ENCODE measurements at places on chromosomes 1 and 21. TPM values are rescaled to one million over a fixed set of nuclear protein-coding genes. Genes with fewer than 3 reads are reported as not detected.

SLC6A9 gene
- total RNA-seq, result 21.7 TPM

ELAVL4 gene
- not detected for total RNA-seq

SH2D5 gene
- total RNA-seq, result 0.54 TPM

CGN gene
- total RNA-seq, result not detected

CLCA2 gene
- total RNA-seq, result 0.16 TPM

FAM72B gene
- 4.1 TPM for total RNA-seq

C4BPA gene
- total RNA-seq, result under 0.01 TPM

ZBED6 gene
- 20.1 TPM for total RNA-seq

DMBX1 gene
- total RNA-seq, result not detected

KRTAP13-2 gene
- not detected for total RNA-seq

SPRR5 gene
- not detected for total RNA-seq

CYP4X1 gene
- 16.0 TPM for total RNA-seq

HMGCL gene
- 31.8 TPM for total RNA-seq
